Stimulated activated CD4-positive, alpha-beta T cell treated with anti-CD3 and anti-CD28 coated beads, Interleukin-15, amount 100 ng/mL, for 1 hour (primary cell): ENCODE measurements at places on chromosomes 4 and X.
A peak's percentile ranks its signal among the peaks of the same experiment; 100 is the strongest.

GRCh38 chr4:169582706-169583105, 29.7 kb downstream of the NEK1 start:
- no peak for DNase-seq

GRCh38 chrX:128754130-128754529, 701.9 kb upstream of the ACTRT1 start:
- no peak for DNase-seq

DNA sequence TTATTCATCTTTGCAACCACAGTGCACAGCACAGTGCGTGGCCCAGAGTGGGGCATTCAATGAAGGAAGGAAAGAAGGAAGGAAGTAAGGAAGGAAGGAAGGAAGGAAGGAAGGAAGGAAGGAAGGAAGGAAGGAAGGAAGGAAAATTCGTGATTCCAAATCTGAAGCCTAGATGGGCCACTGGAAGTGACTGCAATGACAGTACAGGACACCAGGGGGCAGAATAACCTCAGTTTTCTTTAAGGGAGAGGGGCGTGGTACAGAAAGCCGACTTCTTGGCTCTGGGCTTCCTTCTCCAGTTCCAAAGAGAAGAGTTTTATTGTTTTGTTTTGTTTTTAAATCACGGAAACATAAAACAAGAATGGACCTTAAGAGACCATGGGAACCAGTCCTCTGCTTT, 47.8 kb downstream of the APLN start:
- no peak for DNase-seq

DNA sequence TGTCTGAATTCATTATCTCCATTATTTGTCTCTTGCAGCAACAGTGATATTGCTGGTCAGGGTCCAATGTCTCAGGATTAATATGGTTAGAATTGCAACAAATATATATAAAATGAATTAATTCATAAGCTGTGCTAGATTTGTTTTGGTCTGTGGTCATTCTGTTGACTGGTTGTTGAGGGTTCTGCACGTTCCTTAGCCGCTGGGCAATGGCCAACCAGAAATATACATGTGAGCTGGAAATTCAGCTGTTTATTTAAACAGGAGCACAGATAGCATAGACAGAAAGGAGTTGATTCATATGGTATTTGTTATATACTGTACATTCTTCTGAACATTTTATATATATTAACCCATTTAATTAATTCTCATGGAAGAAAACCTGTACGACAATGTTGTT, 100.8 kb downstream of the RPA4 start:
- no peak for DNase-seq

DNA sequence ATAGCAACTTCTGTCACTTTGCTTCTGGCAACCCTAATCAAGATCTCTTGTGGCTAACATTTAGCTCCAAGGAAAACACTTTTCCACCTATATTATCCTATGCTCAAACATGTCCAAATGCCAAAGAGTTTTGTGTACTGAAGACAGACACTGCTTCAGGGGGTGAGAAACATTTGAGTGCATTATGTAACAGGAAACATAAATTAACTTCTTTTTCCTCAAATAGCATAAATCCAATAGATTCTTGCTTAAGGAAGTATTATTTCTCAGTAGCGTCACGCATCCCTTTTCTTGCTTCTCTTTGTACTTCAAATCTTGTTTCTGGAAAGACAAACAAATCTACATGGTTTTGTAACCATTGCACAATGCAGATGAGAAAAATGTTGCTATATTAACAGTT, 839.1 kb downstream of the GLUD2 start:
- DNase-seq, result no peak

GRCh38 chrX:7083468-7084396, 63.8 kb upstream of the STS start:
- DNase-seq, result no peak

- DNase-seq, result no peak
These were observed 315.2 kb upstream of the HTR2C start for GRCh38 chrX:114268643-114269042.

DNA sequence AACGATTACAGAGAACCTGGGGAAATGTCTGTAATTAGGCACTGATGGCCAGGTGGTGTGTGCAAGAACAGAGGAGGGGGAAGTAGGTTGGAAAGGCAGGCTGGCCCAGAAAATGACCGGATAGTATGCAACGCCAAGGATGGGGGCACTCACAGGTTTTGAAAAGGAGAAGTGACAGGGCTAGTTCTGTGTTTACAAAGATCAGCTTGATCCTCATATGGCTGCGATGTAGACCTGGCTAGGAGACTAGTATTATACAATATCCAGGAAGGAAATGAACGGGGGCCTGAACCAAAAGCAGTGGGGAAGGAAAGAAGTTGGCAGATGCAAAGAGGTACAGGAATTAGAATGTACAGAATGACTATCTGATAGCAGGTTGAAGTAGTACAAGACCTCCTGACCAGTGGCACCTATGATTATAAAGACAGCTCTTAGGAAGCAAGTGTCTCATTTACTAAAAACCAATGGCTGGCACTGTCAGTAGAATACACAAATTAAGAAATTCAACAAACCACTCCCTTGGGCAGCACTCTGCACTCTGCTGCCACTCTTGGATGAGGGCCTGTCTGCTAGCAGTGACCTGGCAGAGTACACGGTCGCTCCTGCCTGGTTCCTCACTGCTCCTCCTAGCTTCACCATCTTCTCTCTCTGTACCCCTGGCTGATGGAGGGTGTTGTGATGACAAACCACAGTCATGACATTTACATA, 14.1 kb downstream of the MFAP3L start:
- no peak for DNase-seq

- DNase-seq, result no peak
These were observed 58.0 kb downstream of the AR start for GRCh38 chrX:67601771-67602170.

- no peak for DNase-seq
These were observed 754.3 kb upstream of the TENM3 start for GRCh38 chr4:181488926-181489325.

DNA sequence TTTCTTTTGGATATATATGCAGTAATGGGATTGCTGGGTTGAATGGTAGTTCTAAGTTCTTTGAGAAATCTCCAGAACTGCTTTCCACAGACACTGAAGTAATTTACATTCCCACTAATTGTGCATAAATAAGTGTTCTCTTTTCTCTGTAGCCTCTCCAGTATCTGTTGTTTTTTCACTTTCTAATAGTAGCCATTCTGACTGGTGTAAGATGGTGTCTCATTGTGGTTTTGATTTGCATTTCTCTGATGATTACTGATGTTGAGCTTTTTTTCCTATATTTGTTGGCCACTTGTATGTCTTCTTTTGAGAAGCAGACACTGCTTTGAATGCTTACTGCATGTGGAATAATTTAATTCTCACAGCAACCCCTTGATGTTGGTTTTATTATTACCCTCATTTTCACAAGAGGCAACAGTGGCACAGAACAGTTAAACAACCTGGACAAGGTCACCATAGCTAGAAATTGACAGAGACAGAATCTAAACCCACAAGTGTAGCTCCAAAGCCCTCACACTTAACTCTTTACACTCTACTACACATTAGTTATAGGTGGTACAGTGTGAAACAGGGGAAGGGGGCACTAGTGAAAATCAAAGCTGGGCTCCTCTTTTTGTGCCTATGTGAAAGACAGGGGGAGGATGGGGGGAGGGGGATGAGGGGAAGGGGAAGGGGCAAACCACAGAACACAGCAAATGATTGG, 96.1 kb downstream of the REELD1 start:
- DNase-seq, result no peak

GRCh38 chrX:74220277-74220676, 83.7 kb upstream of the ZCCHC13 start:
- DNase-seq, result no peak

DNA sequence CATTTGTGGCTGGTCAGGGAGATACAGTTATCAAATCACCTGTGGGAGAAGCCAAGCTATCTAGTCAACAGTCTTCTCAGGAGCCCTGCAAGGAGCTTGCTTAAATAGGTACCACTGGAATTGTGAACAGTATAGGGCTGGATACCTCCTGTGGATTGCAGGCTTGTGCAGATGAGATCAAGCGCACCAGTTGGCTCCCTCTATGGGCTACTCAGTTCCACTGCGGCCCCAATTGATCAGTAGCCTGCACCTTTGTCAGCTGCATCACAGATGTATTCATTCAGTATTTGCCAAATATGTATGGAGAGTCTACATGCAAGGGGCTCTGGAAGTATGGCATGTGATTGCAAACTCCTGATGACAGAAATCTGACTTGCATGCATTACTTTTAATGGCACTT, 28.6 kb downstream of the TEX13A start:
- DNase-seq, result no peak

DNA sequence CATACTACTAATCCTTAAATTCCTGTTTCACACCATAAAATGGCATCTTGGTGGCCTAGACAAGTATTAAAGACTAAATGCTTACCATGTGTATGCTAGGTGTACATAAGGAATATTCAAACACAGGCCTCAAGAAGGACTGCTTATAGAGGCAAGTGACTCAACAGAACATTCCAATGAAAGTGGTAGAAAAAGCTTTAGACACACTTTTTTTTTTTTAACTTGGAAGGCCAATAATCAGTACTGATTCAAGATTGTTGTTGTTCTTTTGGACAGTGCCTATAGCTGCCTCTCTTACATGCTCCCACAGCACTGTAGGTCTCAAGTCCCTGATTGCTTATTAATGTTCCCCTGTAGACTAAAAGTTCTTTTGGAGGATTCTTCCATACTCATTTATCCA, 77.6 kb downstream of the FBXL5 start:
- no peak for DNase-seq

GRCh38 chr4:145938618-145939440, at the start of gene ZNF827:
Gene ZNF827, minus strand, starts transcription at chr4:145938823. Its CDS starts 416 bp downstream, at chr4:145938407.
- DNase-seq, result peak; percentile 34

- no peak for DNase-seq
These were observed 2.4 kb downstream of the ATP6AP1 start for GRCh38 chrX:154430916-154431315.

GRCh38 chr4:20287246-20287645, 35.5 kb downstream of the SLIT2 start:
- DNase-seq, result no peak

DNA sequence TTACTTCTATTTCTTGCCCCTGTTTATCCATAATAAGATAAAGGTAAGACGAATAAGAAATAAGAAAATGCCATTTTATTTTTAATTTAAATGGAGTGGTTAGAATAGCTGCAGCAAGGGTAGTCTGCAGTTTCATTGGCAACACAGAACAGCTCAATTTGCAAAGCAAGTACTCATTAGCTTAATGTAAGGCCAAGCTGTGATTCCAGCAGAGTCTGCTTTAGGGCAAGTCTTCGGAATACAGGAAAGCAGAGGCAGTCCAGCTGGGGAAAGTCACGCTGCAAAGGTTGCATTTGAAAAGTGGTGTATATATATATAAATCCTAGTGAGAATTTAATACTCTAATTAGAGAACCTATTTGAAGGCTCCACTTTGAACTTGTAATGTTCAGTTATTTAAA, 59.0 kb downstream of the ANXA10 start:
- no peak for DNase-seq

DNA sequence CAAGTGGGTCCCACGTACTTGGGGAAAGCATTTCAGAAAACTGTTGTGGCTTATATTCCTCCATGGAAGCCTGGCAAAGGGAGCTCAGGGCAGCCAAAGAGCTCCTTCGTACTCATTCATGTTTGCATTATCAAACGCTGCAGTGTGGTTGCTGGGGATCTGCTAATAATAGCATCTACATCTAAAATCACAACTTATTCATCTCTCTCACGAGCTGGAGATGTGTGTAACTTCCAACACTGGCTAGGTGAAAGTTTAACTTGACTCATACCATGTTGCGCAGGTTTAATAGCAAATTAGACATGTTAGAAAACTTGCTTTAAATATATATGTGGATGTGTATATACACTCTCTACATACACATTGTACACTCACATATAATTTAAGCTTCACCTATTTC, 415.1 kb downstream of the AFF2 start:
- no peak for DNase-seq

DNA sequence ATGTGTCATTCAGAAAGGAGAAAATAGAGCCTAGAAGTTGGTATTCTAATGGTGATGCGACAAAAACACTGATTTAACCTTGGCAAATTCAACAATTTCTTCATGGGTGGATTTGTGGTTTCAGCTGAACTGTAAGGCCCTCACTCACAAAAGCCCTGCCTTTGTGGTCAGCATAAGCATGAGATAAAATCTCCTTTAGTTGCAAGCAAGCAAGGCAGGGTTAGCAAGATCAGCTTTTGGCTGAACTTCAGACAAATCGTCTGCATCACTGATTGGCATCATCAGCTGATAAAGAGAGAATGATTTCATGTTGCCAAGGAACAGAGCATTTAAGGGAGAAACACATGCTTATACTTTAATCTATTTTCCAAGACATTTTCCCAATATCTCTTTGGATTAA, 2582.2 kb downstream of the PCDH7 start:
- no peak for DNase-seq

DNA sequence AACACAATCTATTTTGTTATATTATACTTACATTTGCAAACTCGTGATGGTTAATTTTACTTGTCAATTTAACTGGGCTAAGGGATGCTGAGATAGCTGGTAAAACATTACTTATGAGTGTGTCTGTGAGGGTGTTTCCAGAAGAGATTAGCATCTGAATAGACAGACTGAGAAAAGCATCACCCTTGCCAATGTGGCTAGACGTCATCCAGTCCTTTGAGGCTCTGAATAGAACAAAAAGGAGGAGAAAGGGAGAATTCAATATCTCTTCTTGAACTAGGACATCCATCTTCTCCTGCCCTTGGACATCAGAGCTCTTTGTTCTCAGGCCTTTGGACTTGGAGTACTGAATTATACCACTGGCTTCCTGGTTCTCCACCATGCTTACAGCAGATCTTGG, 154.6 kb downstream of the EPHA5 start:
- no peak for DNase-seq

GRCh38 chrX:105190252-105190853, 30.1 kb downstream of the TEX13A start:
- no peak for DNase-seq

- no peak for DNase-seq
These were observed 841 bp downstream of the ACOT9 start for GRCh38 chrX:23742174-23742696.

DNA sequence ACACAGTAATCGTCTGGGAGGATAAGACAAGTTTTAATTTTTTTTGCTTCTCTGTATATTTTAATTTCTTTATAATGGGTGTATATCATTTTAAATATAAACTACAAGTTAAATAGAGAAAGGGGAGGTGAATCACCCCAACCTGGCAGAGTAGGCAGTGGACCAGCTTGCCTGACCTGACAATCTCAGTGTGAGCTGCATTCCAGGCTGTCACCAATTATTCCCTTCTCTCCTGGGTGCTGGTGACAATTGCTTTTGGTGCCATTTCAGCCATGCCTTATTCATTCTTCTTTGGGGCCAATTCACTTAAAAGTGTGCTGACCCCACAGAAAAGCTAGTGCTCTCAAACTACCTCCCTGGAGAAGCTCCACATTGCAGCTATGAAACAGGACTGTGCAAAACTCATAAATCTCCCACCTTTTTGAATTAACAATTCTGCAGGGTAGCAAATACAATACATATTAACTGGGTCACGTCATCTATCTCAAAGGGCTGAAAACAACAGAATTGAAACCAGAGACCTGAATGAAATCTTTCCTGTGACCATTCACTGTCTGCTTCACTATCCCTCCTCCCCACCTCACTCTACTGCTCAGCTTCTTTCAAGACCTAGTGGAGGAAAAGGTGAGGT, 359.0 kb downstream of the HS3ST1 start:
- no peak for DNase-seq
